Activated naive CD8-positive, alpha-beta T cell treated with anti-CD3 and anti-CD28 coated beads, Interleukin-2, amount 50 U/mL, for 16 hours (primary cell): ENCODE measurements at places on chromosomes 11 and 22.

DNA sequence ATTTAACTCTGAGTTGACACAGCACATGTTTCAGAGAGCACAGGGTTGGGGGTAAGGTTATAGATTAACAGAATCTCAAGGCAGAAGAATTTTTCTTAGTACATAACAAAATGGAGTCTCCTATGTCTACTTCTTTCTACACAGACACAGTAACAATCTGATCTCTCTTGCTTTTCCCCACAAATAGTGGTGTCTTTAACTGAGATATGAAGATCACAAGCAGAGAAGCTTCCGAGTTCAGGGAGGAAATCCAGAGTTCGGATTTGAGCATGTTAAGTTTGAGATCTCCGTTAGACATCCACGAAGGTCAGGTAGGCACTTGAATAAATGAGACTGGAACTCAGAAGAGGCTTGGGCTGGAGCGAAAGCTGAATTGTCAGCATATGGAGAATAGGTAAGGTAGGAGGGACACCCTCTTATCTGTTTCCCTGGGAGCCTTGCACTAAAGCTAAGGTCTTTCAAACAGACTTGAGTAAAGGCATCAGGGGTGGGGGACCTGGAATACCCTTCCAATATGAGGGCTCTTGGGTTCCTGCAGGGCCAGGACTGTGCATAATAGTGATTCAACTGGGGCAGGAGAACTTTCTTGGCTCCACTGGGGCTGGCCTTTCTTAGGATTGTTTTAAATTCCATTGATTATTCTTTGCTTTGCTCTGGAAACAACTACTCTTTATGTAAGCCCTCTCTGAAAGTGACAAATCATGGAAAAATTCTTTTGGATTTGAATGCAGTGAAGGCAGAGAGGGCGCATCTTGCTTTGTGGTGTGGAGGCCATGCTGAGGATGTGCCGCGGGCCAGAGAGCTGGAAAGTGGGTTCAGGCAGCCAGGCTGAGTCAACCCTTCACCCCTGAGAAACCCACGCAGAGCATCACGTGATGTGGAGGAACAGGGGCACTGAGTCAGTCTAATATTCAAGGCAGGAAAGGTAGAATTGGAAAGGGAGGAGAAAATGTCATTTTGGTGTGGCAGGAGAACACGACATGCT lies 62.7 kb upstream of the AMPD3 start:
- DNase-seq = no peak

GRCh38 chr11:106331176-106331575 lies 253.7 kb downstream of the AASDHPPT start:
- DNase-seq = no peak

DNA sequence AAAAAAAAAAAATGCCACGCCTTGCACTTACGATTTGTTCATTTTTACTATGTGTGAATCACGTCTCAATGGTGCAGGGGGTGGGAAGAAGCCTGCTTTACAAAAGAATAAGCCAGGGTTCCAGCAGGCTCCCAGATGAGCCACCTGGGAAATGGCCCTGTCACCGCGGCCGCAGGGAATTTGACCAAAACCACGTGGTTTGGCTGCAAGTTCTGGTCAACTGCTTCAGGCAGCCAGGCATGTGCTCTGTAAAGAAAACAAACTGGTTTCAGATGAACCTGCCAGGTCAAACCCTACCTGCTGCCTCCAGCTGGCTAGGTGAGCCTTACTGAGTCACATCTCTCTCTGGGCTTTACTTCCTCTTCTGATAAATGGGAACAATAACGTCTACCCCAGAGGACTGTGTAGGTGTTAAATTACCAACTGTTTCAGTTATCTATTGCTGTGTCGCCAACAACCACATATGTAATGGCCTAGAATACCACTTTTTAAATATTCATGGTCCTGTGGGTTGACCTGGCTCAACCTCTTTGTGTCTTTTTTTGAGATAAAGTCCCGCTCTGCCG lies 30.5 kb upstream of the GCAT start:
- no peak for DNase-seq

GRCh38 chr11:68658661-68659060 lies 25.7 kb upstream of the GAL start:
- no peak for DNase-seq
